ENCODE measurements at places on chromosomes 4 and X.

- H3K4me3 ChIP-seq: no peak overlapping the region
- H3K36me3 ChIP-seq: no peaks in the 10 kb centered on the region
- H3K27me3 ChIP-seq: no peaks in the 10 kb centered on the region
- DNase-seq: no peak
- no peaks in the 10 kb centered on the region for H3K4me1 ChIP-seq
Observed at GRCh38 chrX:39481621-39482020, 616.1 kb downstream of the BCOR start.

GRCh38 chr4:7655511-7656243, 220.9 kb upstream of the PSAPL1 start:
- H3K36me3 ChIP-seq: no peaks in the 10 kb centered on the region
- peaks cover 20% of the 10 kb centered on the region for H3K4me1 ChIP-seq
- no peak for DNase-seq
- no peak overlapping the region for H3K4me3 ChIP-seq
- H3K27ac ChIP-seq: no peak overlapping the region

DNA sequence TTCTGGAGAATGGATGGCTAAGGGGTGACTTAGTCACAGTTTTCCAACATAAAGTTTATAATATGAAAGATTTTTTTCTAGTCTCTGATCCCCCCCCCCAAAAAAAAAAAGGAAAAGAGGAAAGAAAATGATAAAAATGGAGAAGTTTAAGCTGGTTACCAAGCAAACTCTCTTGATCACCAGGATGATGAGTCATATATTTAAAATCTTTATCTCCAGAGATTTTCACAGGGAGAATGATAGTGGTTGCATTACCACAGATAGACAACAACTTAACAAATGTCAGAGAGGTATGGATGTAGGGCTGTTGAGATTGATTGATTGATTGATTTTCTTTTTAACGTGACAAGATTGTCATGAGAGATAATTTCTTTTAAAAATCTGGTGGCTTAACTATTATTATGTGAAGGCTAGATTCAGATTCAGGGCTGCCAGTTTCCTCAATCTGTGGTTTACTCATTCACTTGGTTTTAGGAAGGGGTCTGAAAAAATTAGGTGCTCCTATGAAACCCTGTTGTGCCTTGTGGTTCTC, 13.3 kb upstream of the TEX13C start:
- no peak for DNase-seq
- H3K4me1 ChIP-seq: no peaks in the 10 kb centered on the region
- no peaks in the 10 kb centered on the region for H3K27me3 ChIP-seq

- H3K27me3 ChIP-seq: no peaks in the 10 kb centered on the region
- DNase-seq: no peak
- H3K27ac ChIP-seq: no peak overlapping the region
- H3K4me1 ChIP-seq: peaks cover 6% of the 10 kb centered on the region
- H3K4me3 ChIP-seq: no peak overlapping the region
- no peaks in the 10 kb centered on the region for H3K36me3 ChIP-seq
Observed at GRCh38 chr4:132056496-132056895, 1092.6 kb upstream of the PCDH10 start.

- no peak overlapping the region for H3K4me3 ChIP-seq
- H3K27me3 ChIP-seq: no peaks in the 10 kb centered on the region
- H3K27ac ChIP-seq: no peak overlapping the region
- DNase-seq: no peak
- H3K4me1 ChIP-seq: no peaks in the 10 kb centered on the region
- peaks cover 76% of the 10 kb centered on the region for H3K36me3 ChIP-seq
Observed at GRCh38 chr4:84792366-84793301, 173.9 kb downstream of the WDFY3 start.

GRCh38 chr4:95547715-95548471, 880 bp downstream of the UNC5C start:
- no peaks in the 10 kb centered on the region for H3K4me1 ChIP-seq
- H3K36me3 ChIP-seq: no peaks in the 10 kb centered on the region
- peak overlapping the region; percentile 0 for H3K4me3 ChIP-seq
- no peak overlapping the region for H3K27ac ChIP-seq
- peaks cover 67% of the 10 kb centered on the region for H3K27me3 ChIP-seq

GRCh38 chrX:41594634-41595033, 94.1 kb upstream of the GPR34 start:
- no peak overlapping the region for H3K27ac ChIP-seq
- H3K4me3 ChIP-seq: no peak overlapping the region
- no peak for DNase-seq
- no peaks in the 10 kb centered on the region for H3K36me3 ChIP-seq
- H3K4me1 ChIP-seq: no peaks in the 10 kb centered on the region
- no peaks in the 10 kb centered on the region for H3K27me3 ChIP-seq

DNA sequence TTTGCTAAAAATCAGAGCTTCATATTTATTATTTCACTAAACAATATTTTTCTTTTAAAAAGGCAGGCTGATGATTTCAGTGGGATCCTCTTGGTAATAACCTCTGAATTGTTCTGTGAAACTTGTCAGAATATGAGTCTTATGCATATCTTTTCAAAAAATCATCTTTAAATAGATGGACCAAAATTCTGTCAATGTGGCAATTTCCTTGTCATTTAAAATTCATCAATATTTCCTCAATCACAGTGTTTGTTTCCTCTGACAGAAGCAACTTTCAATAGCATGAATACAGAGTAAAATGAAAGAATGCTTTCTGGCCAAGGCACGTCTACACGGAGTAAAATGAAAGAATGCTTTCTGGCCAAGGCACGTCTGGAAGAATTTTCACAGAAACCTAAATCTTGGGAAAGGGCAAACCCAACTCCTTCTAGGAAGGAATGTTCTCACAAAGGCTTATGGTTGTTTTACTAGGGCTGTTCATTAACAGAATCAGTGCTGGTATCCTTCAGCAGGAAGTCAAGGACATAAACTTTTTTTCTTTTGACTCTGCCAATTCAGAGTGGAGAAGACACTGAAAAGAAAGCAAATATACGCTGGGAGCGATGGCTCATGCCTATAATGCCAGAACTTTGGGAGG, 99.0 kb upstream of the GPR34 start:
- no peaks in the 10 kb centered on the region for H3K27me3 ChIP-seq
- no peaks in the 10 kb centered on the region for H3K36me3 ChIP-seq
- no peaks in the 10 kb centered on the region for H3K4me1 ChIP-seq
- no peak overlapping the region for H3K4me3 ChIP-seq
- no peak for DNase-seq

GRCh38 chrX:56987741-56988140, 7.6 kb downstream of the SPIN3 start:
- no peak overlapping the region for H3K27ac ChIP-seq
- H3K4me1 ChIP-seq: no peaks in the 10 kb centered on the region
- DNase-seq: no peak
- H3K4me3 ChIP-seq: no peak overlapping the region

All from RWPE2 (cell line).